GM23248 (cell line): ENCODE measurements at places on chromosomes 3 and 15. TPM values are rescaled to one million over a fixed set of nuclear protein-coding genes. Genes with fewer than 3 reads are reported as not detected.

GRCh38 chr3:174529298-174529697, 329.8 kb upstream of the NAALADL2 start:
- no peak for DNase-seq

DNA sequence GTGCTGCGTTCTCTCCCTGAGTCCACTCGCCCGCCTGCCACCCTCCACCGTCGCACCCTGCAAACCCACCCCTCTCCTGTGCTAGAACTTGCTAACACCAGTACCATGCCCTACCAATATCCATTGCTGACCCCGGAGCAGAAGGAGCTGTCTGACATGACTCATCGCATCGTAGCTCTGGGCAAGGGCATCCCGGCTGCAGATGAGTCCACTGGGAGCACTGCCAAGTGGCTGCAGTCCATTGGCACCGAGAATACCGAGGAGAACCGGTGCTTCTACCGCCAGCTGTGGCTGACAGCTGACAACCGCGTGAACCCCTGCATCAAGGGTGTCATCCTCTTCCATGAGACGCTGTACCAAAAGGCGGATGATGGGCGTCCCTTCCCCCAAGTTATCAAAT, 4.9 kb upstream of the ALAS1 start:
- peak; percentile 90 for DNase-seq

GRCh38 chr3:90091549-90091948, 984.1 kb downstream of the EPHA3 start:
- peak; percentile 61 for DNase-seq

- peak; percentile 54 for DNase-seq
Observed at GRCh38 chr15:71596672-71597071, 213.7 kb upstream of the NR2E3 start.

DNA sequence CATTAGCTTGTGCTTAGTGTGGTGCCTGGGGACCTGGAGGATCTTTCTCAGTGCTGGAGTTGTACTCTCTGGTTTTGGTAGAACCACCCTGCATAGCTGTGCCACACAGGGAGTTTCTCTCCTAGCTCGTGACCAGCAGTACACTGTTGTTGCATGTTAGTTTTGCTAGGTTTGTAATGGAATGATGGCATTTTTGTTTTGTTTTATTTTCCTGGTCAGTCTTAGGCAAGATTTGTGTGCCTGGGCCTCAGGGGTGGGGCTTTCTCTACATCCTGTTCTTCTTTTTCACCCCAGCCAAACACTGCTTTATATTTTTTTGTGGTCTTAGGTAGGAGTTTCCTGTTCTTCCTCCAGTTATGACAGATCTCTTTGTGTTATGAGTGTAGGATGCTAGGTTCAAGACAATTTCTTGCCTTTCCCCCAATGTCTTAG, 534.5 kb upstream of the KCNMB2 start:
- DNase-seq, result no peak

DNA sequence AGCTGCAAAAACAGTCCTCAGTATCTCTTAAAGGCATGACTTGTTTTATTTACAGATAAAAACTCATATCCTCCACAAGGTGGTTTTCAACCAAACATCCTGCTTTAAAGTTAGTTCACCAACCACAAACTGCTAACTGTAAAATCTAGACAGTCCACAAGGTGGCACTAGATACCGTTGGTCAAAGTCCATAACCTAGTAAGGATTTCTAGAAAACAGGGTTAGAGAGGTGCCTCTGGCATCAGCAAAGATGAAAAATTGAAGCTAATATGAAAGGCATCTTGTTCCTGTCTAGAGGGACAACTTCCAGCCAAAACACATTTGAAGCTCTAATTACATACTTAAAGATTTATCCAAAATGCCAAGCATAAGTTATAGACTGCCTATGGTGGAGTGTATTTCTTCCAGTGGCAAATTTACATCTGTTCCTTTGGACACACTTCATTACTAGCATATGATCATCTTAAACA, 56.0 kb downstream of the ZMAT3 start:
- DNase-seq, result peak; percentile 80

- DNase-seq, result peak; percentile 76
Observed at GRCh38 chr3:79490165-79491028, 277.4 kb downstream of the ROBO1 start.

GRCh38 chr3:8992199-8992598, 28.9 kb upstream of the RAD18 start:
- no peak for DNase-seq

DNA sequence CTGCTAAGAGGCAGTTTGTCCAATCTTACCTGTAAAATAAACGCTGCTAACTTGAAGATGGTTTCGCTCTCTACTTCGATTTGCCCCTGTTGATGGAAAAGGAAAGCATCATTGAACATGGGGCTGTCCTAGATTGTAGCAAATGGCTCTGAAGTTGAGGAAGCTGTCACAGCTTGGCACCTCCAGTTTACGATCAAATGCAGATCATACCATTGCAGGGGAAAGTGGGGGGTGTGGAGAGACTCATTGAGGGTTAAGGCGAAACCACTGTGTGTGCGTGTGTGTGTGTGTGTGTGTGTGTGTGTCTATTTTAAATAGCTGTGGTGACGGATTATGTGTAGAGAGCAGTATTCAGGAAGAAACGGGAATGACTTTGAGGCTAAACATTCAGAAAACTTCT, 127.6 kb upstream of the LMOD3 start:
- peak; percentile 23 for DNase-seq

DNA sequence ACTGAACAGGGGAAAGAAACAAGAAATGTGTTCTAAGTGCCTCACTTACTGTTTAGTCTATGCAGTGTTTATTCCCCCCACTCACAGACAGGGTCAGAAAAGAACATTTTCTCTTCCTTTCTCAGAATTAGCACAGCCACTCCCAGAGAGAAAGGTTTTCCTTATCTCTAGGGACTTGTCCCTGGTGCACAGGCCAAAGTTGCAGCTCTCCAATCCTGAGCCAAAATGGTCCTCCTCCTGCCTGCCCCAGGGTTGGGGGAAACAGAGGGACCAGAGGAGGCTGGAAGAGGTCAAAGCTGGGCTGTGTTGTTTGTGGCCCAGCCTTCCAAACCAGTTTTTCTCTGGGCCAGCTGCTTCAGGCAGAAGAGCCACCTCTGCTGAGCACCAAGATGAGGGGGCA, 12.0 kb downstream of the RAB6B start:
- no peak for DNase-seq

Gene GPR62
- total RNA-seq, result not detected in 2 replicates

Gene CCR1
- not detected in 2 replicates for total RNA-seq

Gene SLMAP
- total RNA-seq, result 33.9 and 40.2 TPM in 2 replicates

Gene MGA
- total RNA-seq, result 14.8 and 28.2 TPM in 2 replicates

Gene ACP3
- total RNA-seq, result 0.51 and 1.6 TPM in 2 replicates

Gene ANKRD34C
- not detected in 2 replicates for total RNA-seq
